Naive thymus-derived CD4-positive, alpha-beta T cell (primary cell): ENCODE measurements at places on chromosomes 5 and 9. TPM values are rescaled to one million over a fixed set of nuclear protein-coding genes. Genes with fewer than 3 reads are reported as not detected.

The TSSK1B gene
- total RNA-seq: not detected

- DNase-seq: no peak
- H3K4me1 ChIP-seq: peaks cover 4% of the 10 kb centered on the region
- H3K27me3 ChIP-seq: no peaks in the 10 kb centered on the region
- H3K27ac ChIP-seq: peak overlapping the region; percentile 47
Observed at GRCh38 chr9:128078504-128079434, 10.7 kb downstream of the SLC25A25 start.

The FBP2 gene
- total RNA-seq: not detected

The CERCAM gene
- 0.72 TPM for total RNA-seq

DNA sequence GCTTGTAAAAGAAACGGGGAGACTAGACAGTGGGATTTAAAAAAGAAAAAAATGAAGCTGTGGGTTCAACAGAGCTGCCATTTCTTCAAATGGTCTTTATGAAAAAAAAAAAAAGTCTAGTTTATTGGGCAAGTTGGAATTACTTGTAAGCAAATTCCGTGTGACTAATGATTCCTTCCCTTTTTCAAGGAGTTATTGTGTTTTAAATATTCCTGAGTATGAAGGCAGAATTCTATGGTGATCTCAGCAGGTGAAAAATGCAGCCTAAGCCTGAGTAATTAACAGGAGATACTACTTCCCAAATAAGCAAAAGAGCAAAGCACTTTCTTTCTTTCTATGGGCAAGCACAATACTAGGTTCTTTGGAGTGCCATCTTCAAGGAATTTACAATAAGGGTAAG lies 481.9 kb downstream of the ZNF608 start:
- DNase-seq: no peak
- no peak overlapping the region for H3K4me3 ChIP-seq
- no peaks in the 10 kb centered on the region for H3K4me1 ChIP-seq
- H3K27me3 ChIP-seq: no peaks in the 10 kb centered on the region
- no peaks in the 10 kb centered on the region for H3K36me3 ChIP-seq

GRCh38 chr9:97564291-97565175 lies 63.1 kb downstream of the TMOD1 start:
- H3K27me3 ChIP-seq: no peaks in the 10 kb centered on the region
- H3K36me3 ChIP-seq: no peaks in the 10 kb centered on the region
- no peak for DNase-seq

The PCDHGA3 gene
- not detected for total RNA-seq
